ENCODE measurements at places on chromosomes 7 and 10.

GRCh38 chr7:112182749-112183148, 23.4 kb downstream of the DOCK4 start:
- DNase-seq: no peak

- DNase-seq: peak; percentile 75
These were observed 62.9 kb upstream of the FAM171A1 start for GRCh38 chr10:15433850-15434537.

GRCh38 chr7:73567846-73568685, 10.3 kb downstream of the TBL2 start:
- DNase-seq: peak; percentile 36

- no peak for DNase-seq
These were observed 107.7 kb upstream of the KCND2 start for GRCh38 chr7:120165227-120165626.

- DNase-seq: no peak
These were observed 138.4 kb upstream of the CTTNBP2 start for GRCh38 chr7:118011652-118012051.

- no peak for DNase-seq
These were observed 20.9 kb upstream of the MTPN start for GRCh38 chr7:135998081-135998480.

GRCh38 chr10:132413226-132414205, 16.5 kb downstream of the PWWP2B start:
- DNase-seq: no peak

DNA sequence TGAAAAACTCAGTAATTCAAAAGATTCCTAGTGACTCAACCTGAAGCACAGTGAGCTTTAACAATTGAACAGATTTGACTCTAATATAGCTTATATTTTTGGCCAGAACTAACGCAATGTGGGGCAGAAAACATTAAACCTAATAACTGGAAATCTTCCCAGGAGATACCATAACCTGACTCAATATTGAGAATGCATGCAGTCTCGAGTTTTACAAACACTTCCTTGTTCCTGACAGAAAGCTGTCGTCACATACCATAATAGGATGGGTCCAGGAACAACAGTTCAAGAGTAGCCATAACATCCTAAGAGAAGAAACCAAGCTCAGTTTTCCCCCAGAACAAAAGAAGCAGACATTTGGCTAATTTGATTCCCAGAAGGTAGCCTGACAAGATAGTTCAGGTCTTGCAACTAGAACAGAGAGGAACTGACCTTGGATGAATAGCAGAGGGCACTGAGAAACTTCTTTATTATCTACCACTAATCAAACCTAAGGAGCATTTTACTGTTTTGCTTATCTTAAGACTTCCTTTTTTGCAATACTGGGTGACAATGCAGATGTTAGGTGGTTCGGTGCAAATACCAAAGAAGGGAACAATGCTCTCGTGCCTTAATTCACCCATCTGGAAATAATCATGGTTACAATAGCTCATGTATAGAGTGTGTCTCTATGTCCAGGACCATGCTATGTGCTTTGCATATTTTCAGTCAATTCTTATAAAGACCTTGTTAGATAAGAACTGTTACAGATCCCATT, 38.6 kb upstream of the ACSL5 start:
- peak; percentile 61 for DNase-seq

DNA sequence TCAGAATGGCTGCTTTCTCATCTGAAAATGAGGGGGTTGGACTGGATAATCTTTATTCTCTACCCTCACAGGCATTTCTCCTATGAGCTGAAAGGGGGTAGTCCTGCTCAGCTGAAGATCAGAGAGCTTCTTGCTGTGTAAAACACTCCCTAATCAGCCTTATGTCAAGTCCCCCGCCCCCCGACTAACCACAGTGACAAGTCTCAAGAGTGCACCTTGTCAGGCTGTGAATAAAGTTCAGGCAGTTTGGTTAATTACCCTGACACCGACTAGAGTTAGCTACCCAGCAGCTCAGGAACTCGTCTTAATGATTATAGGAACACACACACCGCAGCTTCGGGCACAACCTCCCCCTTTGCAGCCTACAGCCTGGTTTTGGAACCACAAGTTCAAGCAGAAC, 513.7 kb downstream of the RPS24 start:
- DNase-seq: peak; percentile 44

DNA sequence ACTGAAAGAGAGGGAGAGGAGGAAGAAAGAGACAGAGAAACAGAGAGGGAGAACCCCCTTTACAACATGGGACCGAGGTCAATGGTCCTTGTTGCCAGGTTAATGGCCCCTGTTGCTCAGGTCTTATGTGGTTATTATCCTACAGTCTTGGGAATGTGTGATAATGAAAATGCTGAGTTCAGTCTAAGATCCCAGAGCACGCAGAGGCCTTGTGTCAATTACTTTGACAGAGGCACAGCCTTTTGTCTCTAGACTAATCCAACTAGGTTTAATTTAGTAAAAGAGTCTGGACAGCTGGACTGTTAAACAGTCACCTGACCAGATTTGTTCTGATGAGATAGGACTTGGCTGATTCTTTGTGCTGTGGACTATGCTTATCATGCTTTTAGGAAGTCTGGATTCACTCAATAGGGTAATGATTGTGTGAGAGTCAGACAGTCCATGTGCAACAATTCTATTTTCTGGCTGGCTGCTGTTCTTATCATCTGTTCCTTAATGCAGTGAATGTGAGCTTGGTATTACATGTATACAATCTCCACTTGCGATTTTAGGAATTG, 157.4 kb upstream of the MAGI2 start:
- no peak for DNase-seq

DNA sequence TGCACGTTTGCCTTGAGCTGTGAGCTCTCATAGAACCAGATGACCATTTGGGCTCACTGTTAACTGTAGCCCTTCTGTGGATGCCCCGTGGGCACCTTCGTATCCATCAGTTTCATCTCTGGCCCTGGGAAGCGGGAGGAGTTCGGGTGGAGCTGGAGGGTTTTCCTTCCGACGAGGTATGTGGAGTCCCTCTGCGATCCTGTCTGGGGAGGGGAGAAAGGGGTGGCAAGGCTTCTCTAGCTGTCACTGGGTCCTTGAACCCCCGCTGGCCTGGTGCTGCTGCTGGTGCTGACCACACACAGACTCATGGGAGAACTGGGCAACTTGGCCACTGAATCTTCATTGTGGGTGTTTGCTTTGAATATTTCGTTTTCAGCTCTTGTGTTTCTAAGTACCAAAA, 32.7 kb downstream of the INPP5A start:
- no peak for DNase-seq

GRCh38 chr10:117662751-117663540, 120.4 kb downstream of the EMX2 start:
- no peak for DNase-seq

DNA sequence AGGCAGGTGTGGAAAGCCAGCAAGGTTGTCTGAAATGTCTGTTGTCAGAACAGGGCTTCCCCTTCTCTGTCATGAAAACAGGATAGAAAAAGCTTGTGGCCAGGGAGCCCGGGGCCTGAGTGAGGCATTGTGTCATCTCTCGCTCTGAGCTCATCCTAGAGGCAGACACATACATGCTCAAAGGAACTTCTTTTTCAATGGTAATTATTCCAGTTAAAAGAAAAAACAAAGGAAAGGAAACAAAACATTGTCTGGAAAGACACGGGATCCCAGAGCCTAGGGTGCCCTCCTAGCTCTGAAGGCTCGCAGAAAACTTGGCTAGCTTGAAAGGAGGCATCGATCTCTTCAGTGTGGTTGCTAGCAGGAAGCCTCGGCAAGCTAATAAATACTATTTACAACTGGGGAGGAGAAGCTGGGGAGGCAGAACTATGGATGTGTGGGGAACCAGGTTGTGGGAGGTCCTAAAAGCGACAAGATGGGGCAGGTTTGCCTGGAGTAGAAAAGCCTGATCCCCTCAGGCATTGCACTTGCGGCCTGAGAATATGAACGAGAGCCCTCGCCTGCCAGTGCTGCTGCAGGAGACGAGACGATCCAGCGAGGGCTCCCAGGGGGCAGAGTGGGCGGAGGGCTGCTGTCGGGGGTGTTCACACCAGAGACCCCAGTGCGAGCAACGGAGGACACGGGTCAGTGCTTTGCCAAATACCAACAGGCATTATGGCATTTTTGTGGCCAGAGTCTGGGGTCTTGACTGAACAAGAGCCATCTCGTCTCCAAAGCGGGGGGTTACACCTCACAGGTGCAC, 32.8 kb upstream of the DGKI start:
- no peak for DNase-seq

DNA sequence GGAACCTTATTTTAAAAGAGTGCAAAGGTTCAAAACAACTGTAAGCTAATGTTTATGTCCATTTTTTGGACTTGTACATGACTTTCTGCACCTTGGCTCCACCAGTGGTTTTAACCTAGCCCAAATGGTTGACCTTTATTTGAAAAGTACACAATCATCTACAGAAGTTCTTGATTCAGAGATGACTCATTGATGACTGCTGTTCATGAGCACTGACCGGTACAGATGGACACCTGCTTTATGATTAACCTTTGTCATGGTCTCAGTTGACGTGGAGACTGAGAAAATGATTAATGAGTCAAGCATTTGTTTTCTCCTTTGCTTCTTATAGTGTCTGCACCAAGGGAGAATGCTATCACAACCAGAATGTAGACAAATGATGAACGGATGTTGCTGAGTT, 55.7 kb upstream of the PTER start:
- DNase-seq: no peak

- DNase-seq: no peak
These were observed at the start of gene ZNF365 for GRCh38 chr10:62373995-62374861. Gene ZNF365 (plus strand): TSS chr10:62374369. CDS start chr10:62376194, 1,825 bp downstream.

All from KBM-7 (cell line).